ENCODE measurements at places on chromosomes 3 and 15.

DNA sequence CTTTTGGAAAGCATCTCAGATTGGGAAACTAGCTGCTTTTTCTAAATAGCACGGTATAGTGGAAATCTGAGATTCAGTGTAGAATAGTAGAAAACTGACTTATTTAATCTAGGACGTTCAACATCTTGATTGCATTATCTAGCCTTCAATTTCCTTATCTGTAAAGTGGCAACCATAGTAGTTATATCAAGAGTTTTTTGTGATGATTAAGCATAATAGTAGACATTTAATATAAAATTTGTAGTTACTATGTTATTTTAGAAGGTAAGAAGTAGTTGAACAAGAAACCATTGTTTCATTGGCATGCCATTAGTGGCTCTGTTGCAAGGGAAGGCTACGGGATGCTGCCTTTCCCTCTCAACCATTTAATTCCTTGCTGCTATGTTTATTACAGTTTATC is 367.3 kb downstream of the NAALADL2 start:
- no peak for DNase-seq

DNA sequence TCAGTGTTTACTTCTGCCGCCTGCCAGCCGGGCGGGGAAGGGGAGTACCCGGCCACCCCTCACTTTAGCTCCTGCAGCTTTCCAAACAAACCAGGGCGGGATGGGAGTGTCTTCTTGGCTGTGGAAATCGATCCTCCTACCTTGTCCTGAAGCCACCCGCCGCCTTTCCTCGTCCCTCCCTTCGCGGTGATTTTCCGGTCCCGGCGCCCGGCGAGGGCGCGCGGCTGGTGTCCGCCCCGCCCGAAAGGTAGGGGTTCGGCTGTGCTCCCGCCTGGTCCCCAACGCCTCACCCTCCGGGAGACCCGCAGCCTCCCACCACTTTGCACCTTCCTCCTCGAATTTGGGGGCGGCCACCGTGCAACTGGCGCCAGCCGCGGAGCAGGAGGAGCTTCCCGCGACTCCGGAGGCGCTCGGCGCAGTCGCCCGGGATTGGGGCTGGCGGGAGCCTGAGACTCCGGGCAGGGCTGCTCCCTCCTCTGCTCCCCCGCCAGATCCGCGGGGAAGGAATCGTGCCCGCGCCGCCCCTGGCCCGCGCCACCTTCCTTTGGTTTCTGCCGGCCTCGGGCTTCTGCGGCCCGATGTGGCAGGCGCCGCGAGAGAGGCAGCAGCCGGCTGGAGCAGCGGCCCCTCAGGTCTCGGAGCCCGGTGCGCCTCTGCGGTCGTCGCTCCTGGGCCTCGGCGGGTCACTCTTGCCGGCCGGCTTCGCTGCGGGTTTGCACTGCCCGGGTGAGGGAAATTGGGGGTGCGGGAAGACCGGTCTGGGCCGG is 30.7 kb upstream of the ST3GAL6 start:
- DNase-seq, result peak; percentile 71

- DNase-seq, result no peak
Observed at GRCh38 chr15:34973512-34973911, 4.0 kb upstream of the AQR start.

DNA sequence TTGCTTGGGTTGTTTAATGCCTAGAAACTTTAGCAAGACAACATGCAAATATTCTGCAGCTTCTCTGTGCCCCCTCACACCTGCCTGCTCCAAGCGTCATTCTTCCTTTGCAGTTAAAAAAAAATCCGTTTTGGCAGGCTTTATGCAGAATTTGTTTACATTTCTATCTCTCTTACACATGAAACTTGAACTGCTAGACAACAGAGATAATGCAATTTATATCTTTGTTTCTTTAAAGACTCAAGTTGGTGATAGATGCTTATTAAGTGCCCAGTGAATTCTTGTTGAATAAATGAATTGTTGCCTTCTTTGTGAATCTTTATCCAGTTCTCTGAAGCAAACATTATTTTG is 53.2 kb downstream of the CHST2 start:
- DNase-seq, result no peak

GRCh38 chr3:64919934-64920333 is 232.1 kb upstream of the ADAMTS9 start:
- DNase-seq, result no peak

DNA sequence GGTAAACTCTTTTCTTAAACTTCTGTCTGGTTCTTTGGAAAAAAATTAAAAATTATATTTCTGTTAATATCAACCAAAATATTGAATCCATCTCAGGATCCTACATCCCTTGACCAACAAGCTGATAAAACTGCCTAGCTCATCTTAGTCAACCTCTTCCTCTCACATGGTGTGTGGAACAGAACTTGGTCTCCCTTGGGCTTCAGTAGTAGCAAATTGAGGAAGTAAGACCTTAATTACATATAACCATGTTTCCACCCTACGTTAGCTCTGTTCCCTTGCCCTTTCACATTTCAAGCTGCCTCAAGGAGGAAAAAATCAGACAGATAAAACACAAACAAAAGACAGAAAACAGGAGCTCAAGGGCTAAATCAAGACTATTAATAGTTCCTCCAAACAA is 116.4 kb downstream of the GREM1 start:
- DNase-seq, result no peak

DNA sequence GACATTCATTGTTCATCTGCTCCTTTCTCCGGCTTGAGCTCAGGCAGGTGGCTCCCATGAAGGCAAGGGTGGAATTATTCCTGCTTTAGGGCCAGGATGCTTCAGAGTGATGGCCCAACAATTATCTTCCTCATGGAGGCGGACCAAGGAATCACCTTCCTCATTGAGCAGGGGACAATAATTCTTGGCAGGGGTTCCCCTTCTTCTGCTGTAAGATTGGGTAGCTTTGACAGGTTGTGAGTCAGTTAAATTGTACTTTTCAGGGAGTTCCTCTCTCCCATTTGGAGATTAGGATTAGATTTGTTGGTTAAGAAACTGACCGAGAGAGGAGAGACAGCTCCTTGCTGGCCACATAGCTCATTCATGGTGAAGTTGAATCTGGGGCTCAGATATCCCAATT is 31.4 kb upstream of the CD47 start:
- no peak for DNase-seq

- no peak for DNase-seq
Observed at GRCh38 chr3:158685159-158685558, 12.7 kb upstream of the LXN start.

GRCh38 chr3:196992461-196993065 is 23.9 kb upstream of the PIGZ start:
- DNase-seq, result no peak

- no peak for DNase-seq
Observed at GRCh38 chr3:64687086-64687780, 567 bp downstream of the ADAMTS9 start.

DNA sequence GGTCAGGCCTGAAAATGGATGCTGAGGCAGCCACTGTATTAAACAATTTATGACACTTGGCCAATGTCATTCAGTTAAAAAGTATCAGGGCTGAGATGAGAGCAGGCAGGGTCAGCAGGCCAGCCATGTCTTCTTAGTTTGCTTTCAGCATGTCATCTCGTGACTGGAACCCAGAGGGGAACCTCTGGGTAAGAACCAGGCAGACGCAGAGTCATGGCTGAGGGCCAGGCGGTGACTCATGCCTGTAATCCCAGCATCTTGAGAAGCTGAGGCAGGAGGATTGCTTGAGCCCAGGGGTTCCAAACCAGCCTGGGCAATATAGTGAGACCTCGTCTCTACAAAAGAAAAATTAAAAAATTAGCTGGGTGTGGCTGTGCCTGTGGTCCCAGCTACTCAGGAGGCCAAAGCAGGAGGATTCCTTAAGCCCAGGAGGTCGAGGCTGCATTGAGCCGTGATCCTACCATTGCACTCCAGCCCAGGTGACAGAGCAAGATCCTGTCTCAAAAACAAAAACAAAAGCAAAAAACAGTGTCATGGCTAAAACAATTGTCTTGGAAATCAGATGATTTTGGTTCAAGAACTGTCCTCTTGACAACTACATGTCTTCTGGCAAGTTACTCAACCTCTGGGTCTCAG is 11.7 kb downstream of the BCL2L10 start:
- DNase-seq, result no peak

- no peak for DNase-seq
Observed at GRCh38 chr3:111577798-111578685, 17.1 kb downstream of the ZBED2 start.

- DNase-seq, result no peak
Observed at GRCh38 chr3:153070511-153070868, 91.5 kb upstream of the RAP2B start.

DNA sequence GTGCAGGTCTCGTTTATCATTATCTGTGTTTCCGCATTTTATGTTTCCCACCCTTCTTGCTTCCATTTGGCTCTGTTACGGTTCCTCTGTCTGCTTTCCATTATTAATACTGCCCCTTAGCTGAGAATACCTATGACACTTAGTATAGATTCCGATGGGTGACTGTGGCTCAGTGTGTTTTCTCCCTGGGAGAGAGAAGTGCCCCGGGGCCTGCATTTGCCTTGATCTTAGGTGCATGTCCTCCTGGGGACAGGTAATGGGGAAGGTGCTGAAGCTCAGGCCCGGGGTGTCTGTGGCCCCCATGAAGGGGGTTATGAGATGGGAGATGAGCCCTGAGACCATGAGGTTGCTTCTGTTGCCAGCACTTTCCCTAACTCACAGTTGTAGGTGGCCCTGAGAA is 43.4 kb upstream of the PCSK6 start:
- DNase-seq, result no peak

GRCh38 chr3:127091376-127091775 is 101.6 kb upstream of the PRR23E start:
- DNase-seq, result no peak
